ENCODE measurements at places on chromosomes 6 and 20.

DNA sequence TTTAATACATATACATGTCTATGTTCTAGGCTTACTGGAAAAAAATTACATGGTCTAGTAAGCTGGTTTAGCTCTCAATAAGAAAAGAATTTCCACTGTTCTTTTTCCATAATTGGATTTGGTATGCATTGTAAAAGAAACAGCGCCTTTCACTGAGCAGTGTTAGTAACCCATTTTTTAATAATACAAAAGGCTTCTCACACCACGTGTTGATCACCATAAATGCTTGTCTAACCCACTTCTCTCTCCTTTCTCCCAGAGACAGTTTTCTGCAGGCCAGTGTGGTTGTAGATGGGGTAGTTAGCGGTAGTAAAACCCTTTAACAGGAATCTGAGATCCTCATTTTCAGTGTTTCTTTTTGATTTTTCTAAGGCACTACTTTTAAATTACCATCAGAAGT is 348.7 kb upstream of the MANEA start:
- no peak for ATAC-seq

GRCh38 chr6:132365281-132365907 is 35.9 kb downstream of the MOXD1 start:
- peak; percentile 97 for ATAC-seq

GRCh38 chr20:34311118-34312023 is 8.2 kb upstream of the AHCY start:
- ATAC-seq: no peak

DNA sequence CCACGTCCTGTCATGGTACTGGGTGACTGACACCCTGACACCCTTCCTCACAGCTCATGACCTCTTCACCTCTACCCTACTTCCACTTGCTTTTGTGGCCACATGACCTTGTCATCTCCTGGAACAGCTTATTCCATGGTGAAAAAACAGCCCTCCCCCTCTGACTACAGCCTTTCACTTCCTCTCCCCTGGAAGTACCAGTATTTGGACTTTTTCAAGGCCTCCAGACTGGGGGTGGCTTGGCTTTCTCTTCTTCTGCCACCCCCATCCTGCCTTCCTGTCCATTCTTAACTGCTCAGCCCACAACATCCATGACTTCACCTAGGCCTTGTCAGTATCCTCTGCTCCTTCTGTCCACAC is 168.4 kb downstream of the CARMIL1 start:
- peak; percentile 59 for ATAC-seq

GRCh38 chr6:33073431-33073871 is at the start of gene HLA-DPA1:
HLA-DPA1 (minus strand) TSS chr6:33073649.
- peak; percentile 89 for ATAC-seq

GRCh38 chr20:856361-856775 is 22.9 kb downstream of the FAM110A start:
- no peak for ATAC-seq

GRCh38 chr6:134176264-134176975 is 124.0 kb upstream of the SLC2A12 start:
- no peak for ATAC-seq

GRCh38 chr6:32058511-32058963 is 20.3 kb downstream of the CYP21A2 start:
- no peak for ATAC-seq

GRCh38 chr20:9087531-9088217 is 18.8 kb downstream of the PLCB4 start:
- no peak for ATAC-seq

DNA sequence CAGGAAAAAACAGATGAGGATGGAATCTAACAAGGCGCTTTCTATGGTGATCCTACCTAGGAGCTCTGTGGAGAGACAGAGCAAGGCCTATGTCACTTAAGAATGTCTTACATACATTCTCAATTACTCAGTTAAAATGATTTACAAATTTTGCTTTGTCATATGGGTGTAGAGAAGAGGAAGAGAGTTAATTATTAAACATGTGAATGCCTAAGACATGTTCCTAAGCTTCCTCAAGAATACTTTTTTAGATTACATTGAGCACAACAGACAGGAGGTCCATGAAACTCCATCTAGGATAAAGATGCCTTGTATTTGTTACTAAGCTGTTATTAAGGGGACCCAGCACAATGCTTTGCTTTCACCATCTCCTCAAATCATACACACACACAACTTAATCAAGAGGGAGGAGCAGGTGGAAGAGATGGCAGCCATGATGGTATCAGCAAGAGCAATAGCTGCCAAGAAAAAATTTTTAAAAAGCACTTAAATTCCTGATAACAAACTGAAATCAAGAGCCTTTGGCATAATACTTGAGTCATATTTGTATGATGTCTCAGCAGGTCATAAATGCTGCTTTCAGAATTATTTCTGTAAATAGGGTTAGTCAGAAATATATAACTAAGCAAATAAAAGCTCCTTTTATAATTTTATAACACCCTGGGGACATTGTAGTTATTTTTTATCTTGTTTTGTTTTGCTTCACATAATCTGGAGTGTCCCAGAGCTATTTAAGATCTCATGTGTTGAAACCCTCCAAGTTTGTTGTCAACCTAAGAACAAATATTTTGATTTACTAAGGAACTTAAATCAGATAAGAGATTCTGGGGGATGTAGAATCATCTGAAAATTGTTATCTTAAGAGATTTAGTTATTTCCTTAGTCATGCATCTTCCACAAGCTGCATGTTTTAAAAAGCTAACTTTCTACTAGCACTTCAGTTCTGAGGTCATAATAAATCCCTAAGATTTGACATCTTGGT is 70.0 kb upstream of the CD2AP start:
- ATAC-seq: no peak

GRCh38 chr6:140236732-140237131 is 862.3 kb upstream of the CITED2 start:
- ATAC-seq: no peak

DNA sequence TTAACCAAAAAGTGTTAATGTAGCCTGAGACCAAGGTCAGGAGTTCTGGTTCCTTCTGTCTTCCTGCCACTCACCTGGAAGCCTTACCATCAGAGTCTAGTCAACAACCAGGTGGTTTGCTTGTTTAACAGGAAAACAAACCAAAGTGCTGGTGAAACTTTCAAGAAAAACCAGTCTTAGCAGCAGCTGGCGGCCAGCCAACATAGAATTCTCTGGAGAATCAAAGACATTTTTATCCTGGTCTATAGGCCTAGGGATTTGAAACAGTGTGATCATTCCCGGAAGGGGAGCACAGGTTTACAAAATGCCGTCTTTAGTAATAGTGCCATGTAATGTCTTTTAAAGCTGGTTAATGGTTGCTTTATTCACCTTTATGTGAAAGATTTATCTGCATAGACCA is 146.6 kb upstream of the AKIRIN2 start:
- no peak for ATAC-seq

GRCh38 chr6:39792540-39793450 is 619 bp downstream of the DAAM2 start:
- no peak for ATAC-seq

- no peak for ATAC-seq
These were observed 50.2 kb upstream of the UTRN start for GRCh38 chr6:144234935-144235334.

GRCh38 chr20:63520934-63521601 is 503 bp downstream of the PPDPF start:
- peak; percentile 77 for ATAC-seq

GRCh38 chr6:17865243-17865642 is 122.2 kb downstream of the KIF13A start:
- no peak for ATAC-seq

DNA sequence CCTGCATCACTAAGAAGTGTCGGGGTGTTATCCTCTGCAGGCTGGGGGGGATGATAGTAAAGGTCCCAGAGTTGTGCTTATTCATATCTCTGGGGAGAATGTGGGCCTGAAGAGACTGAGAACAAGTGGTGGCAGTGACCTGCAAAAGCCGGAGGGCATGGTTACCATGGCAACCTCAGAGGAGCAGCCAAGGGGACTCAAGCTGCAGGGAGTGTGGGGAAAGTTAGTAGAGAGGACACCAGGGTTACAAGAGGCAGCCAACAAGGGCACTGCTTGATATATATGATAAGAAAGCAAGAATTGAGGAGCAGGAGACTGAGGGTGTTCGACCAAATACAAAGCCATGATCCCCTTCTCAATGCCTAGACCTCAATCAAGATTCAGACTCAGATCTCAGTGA is 46.1 kb downstream of the HLA-F start:
- ATAC-seq: no peak

- ATAC-seq: no peak
These were observed 3.7 kb upstream of the HEBP2 start for GRCh38 chr6:138400326-138400725.

DNA sequence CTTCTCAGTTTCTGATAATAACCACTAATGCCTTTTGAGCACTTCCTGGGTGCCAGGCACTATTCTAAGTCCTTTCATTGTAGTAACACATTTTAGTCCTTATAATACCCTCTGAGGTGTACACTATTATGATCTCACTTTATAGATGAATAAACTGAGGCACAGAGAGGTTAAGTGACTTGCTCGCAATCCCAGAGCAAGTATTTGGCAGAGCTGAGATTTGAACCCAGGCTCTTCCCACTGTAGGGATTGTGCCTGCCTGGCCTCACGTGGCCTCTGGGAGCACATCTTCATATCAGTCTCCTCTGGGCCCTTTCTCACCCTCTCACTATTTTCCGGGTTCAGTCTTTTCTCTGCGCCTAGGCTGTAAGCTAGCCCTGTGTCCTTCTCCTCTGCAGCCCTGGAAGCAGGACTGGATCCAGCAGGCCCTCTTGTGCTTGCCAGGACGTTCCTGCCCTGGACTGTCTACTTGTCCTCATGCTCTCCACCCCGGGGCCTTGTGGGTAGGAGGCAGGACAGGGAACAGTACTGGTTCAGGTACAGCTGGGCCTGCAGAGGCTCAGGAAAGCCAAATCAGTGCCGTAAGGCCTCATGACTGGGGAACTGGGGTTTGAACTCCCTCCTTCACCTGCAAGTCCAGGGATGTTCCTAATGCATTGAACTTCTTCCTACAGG is 139.6 kb downstream of the VEGFA start:
- no peak for ATAC-seq

DNA sequence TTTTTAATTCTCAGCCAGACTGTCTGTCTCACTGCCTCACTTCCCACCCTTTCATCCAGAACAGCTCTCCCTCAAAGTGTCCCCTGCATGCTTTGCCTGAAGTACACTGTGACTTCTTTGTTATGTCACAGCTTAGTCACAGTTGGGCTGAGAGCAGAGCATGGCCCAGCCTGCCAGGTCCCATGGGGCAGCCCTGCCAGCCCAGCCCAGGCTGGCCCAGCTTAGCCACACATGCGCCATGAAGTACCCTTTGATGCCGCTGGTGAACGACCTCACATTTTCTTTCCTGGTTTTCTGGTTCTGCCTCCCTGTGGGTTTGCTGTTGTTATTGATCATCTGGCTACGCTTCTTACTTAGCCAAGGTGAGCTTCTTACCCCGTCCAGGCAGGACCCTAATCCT is at the start of gene ADIG:
Gene ADIG, plus strand, starts transcription at position 185 of the 400 bp plus-strand sequence. Its CDS starts 54 bp downstream, at position 239.
- no peak for ATAC-seq

DNA sequence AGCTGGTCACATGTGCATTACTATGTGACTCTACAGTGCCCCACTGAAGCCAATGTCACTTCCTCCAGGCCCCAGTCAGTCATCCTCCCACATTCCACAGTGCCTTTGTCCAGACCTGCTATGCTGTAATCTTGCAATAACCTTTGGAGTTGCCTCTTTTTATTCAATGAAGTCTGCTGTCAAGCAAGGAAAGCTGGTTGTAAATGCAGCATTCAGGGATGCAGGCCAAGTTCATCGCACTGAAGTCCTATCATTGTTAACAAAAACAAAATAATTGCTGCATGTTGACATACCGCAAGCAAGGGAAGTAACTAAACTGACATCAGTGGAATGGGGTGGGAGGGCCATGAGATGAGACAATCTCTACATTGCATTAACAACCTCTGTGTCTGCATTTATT is 131.2 kb upstream of the CDYL start:
- ATAC-seq: no peak

- ATAC-seq: no peak
These were observed 51.0 kb upstream of the CD93 start for GRCh38 chr20:23136893-23137745.

DNA sequence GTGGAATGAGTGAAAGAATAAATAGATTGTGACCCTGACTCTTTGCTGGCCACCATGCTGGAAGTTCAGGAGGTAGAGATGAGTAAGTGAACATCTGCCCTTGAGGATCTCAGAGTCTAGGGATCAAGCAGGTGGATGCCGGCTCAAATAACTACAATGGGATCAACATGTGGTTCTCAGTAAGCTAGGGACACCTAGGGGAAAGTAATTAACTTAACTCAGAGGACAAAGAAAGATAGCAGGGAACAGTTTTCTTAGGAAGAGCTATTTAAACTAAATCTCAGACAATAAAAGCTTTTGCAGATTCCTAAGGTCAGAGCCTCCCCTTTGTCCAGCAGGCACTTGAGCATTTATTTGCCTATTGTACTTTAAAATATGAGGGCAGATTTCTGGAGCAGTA is 29.1 kb downstream of the SLC13A3 start:
- no peak for ATAC-seq

DNA sequence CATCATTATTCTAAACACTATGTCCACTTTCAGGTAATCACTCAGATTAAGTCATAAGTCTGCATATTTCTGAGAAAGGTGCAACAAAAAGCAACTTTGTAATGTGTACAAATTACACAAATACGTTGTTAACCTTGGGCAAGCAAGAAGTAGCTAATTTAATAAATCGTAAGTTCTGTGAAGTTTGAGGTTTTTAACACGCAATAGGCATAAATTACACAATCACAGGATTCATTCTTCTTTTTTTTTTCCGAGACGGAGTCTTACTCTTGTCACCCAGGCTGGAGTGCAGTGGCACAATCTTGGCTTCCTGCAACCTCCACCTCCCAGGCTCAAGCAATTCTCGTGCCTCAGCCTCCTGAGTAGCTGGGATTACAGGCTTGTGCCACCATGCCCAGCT is 57.2 kb upstream of the F13A1 start:
- no peak for ATAC-seq

DNA sequence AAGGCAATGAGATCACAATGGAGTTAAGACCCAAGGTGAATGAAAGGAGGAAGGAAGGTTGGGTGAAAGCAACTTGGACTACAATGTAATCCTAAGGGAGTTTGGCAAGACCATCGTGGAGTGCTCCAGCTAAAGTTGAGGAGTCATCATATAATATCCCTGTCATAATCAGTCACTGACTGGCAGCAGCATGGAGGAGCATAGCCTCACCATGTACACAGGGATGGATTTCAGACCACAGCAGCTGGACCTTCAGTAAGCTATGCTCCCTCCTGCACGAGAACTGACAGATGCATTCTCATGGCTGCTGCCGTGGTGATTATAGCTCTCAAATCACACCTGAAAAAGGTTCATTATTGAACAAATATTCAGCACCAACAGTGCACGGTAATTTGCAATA is 43.0 kb downstream of the GOPC start:
- ATAC-seq: no peak

- ATAC-seq: no peak
These were observed 773.3 kb upstream of the DEFB115 start for GRCh38 chr20:30484009-30484748.

DNA sequence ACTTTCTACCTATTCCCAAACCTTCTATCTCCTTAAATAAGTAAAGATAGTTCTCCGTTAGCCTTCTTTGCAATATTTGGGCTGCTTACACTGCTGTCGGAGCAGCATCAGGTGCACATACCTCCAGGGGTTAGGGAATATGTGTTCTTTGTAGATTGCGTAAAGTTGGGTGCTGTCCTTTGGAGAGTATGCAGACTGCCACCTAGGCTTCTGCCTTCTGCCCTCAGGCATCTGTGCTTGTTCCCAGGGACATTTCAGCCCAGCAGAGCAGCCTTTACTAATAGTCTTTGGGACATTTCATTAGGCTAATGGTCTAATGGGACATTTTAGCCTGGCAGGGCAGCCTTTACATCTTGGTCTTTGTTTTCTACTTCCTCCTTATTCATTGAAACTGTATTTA is 260.6 kb downstream of the TPBG start:
- no peak for ATAC-seq

- ATAC-seq: no peak
These were observed 42.9 kb downstream of the STX11 start for GRCh38 chr6:144193181-144193580.
